ENCODE measurements at places on chromosomes 2 and 18. TPM values are rescaled to one million over a fixed set of nuclear protein-coding genes. Genes with fewer than 3 reads are reported as not detected.

The KANSL3 gene
- 11.9 TPM for polyA plus RNA-seq

The EPAS1 gene
- polyA plus RNA-seq: 24.7 TPM

The CIB4 gene
- polyA plus RNA-seq: not detected

The ASXL3 gene
- 0.02 TPM for polyA plus RNA-seq

The FAM110C gene
- 31.1 TPM for polyA plus RNA-seq

The SAG gene
- polyA plus RNA-seq: not detected

The POTEC gene
- polyA plus RNA-seq: not detected

The C2orf74 gene
- 7.2 TPM for polyA plus RNA-seq

The CYS1 gene
- polyA plus RNA-seq: 0.29 TPM

The KYNU gene
- 2.7 TPM for polyA plus RNA-seq

The IL1B gene
- 1.9 TPM for polyA plus RNA-seq

The LCT gene
- polyA plus RNA-seq: not detected

The RBM44 gene
- polyA plus RNA-seq: 0.37 TPM

The TUBA3E gene
- not detected for polyA plus RNA-seq

The PRSS56 gene
- not detected for polyA plus RNA-seq
